ENCODE measurements at places on chromosomes 13 and 19.

DNA sequence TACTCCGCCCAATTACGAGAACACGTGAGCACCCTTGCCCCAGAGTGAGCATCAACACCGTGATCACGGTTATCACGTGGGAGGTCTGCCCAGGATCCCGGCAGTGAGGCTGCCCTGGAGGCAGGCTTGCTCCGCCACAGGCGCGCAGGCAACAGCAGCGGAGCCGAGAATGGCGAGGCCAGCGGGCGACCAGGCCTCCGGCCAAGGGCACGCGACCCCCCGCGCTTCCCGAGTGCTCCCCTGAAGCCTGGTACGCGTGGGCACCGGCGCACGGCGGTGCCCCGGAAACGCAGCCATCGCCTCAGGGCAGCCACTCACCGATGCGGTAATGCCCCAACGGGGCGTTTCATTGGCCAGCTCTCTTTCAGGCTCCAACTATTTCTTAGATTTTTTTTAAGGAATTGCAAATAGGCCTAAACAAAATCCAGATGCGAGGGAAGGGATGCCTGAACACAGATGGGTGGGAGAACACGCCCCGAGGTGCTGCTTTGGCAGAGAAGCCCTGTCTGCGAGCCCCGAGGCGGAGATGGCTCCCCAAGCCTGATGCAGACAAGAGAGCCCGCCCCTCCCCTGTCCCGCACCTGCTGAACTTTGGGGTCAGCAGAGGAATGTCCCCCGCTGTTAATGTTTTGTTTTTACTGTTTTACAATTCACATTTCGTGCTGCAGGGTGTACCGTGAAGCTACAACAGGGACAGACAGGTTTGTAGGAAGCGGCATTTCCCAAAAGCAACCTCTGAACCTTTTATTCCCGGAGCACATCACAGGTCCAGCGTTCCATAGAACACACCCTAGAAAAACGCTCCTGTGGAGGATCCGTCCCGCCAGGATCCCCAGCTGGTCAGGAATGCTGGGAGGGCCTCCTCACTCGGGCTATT lies 132.7 kb downstream of the ZDHHC20 start:
- DNase-seq: peak; percentile 82

- peak; percentile 61 for DNase-seq
Observed at GRCh38 chr19:3336680-3337523, 29.5 kb upstream of the NFIC start.

GRCh38 chr19:29371251-29372090 lies 154.3 kb upstream of the VSTM2B start:
- DNase-seq: peak; percentile 7

DNA sequence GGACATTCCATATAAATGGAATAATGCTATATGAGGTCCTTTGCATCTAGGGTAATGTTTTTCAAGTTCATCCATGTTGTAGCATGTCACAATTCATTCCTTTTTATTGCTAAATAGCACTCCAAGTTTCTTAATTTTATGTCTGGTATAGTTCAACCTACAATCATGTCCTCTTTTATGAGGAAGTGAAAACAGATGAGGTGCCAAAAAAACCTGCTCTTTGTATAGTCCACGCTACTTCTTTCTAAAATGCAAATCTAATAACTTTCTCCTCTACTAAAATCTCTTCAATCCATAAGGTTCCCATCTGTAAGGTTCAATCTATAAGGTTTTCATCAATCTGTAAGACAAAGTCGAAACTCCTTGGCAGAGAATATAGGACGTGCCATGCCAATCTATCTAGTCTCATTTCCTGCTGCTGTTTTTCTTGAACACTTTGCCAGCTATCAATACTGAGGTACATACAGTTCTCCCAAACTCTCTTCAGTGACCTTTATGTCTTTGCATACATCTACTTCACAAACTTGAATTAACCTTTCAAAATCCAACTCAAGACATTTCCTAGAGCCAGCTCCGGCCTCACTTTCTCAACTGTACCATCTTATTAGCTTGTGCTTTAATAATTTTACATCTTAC lies 33.7 kb downstream of the INTS6 start:
- DNase-seq: no peak

- DNase-seq: no peak
Observed at GRCh38 chr13:113874579-113875428, 10.9 kb upstream of the GAS6 start.

- DNase-seq: no peak
Observed at GRCh38 chr19:50500753-50501151, 10.2 kb downstream of the JOSD2 start.

GRCh38 chr19:35228177-35228930 lies at the start of gene FAM187B:
Gene FAM187B, minus strand, starts transcription at chr19:35228739. Its CDS starts 59 bp downstream, at chr19:35228680.
- no peak for DNase-seq

- DNase-seq: no peak
Observed at GRCh38 chr13:79671420-79671819, 190.5 kb downstream of the NDFIP2 start.

DNA sequence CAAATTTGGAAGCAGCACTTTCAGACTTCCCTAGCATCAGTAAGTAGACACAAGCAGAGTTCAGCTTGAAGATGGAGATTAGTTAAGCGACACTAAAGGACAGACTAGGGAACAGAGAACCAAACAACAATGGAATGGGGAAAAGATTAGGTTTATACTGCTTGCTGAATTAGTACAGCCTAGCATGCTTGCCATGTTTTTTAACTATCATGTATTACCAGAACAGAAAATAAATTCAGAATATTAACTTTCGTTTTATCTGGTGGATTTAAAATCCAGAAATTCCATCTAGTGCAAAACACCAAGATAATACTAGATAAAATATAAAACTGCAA lies 451.5 kb upstream of the SLC10A2 start:
- no peak for DNase-seq

GRCh38 chr19:3140667-3141038 lies 4.8 kb downstream of the GNA15 start:
- no peak for DNase-seq

DNA sequence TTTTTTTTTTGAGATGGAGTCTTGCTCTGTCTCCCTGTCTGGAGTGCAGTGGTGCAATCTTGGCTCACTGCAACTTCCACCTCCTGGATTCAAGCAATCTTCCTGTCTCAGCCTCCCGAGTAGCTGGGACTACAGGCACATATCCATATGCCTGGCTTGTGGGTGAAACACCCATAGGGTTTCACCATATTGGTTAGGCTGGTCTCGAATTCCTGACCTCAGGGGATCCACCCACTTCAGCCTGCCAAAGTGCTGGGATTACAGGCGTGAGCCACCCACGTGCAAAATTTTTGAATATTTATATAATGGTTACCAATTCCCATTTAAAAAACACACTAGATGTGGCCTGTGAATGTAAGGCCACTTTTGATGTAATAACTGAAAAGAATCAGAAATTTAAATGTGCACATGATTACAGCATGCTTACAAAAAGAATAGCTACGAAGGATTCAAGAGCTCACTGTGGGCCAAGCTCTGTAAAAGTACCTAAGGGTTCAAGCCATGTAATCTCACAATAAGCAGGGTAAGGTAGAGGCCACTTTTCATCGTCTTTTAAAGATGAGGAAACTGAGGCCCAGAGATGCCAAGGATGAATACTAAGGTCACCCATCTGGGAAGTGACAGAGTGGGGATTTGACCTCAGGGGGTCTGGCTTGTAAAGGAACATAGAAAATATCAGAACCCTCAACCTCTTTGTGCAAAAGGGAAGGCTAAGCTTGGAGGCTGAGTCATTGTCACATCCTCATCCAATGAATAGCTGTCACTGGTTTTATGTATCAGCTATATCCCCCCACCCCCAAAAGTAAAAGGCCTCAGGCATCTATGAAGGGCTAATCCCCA lies 17.8 kb downstream of the TNFSF14 start:
- DNase-seq: no peak

DNA sequence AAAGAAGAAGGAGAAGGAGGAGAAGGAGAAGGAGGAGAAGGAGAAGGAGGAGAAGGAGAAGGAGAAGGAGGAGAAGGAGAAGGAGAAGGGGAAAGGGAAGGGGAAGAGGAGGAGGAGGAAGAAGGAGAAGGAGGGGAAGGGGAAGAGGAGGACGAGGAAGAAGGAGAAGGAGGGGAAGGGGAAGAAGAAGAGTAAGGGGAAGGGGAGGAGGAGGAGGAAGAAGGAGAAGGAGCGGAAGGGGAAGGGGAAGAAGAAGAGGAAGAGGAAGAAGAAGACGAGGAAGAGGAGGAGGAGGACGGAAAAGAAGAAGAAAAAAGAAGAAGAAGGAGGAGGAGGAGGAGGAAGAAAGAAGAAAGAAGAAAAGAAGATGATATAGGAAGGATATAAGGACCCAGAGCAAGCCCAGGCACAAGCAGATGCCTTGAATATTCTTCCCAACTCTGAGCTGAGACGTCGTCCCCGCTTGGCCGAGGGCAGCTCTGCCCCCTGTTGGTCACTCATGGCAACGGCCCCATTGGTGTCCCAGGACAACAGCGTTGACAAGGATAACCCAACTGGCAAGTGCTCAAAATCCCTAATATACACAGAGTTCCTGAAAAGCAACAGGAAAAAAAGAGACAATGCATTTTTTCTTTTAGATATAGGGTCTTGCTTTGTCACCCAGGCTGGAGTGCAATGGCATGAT lies 30.6 kb upstream of the IGSF23 start:
- peak; percentile 70 for DNase-seq

- DNase-seq: peak; percentile 52
Observed at GRCh38 chr13:36673838-36674326, at the start of gene SERTM1. Gene SERTM1, plus strand, starts transcription at chr13:36674020. Its CDS starts 21,059 bp downstream, at chr13:36695079.

GRCh38 chr13:90591260-90591926 lies 756.1 kb upstream of the MIR17HG start:
- no peak for DNase-seq

DNA sequence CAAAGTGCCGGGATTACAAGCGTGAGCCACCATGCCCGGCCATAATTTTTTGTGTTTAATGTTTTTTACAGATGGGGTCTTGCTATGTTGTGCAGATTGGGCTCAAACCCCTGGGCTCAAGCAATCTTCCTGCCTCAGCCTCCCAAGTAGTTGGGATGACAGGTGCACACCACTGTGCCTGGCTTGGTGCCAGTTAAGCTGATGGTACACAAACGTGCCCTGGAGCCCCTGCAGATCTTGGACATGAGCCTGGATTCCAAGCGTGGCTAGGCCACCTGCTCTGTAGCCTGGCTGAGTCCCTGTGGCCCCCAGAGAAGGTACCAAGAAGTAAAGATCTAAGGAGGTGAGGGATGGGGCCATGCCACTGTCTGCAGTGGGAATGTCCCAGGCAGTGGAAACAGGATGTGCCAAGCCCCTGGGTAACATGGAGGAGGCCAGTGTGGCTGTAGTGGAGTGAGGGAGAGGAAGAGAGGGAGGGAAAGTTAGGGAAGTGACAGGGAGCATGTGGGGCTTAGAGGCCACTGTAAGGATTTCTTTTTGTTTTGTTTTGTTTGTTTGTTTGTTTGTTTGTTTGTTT lies 7.0 kb downstream of the PRODH2 start:
- DNase-seq: no peak

DNA sequence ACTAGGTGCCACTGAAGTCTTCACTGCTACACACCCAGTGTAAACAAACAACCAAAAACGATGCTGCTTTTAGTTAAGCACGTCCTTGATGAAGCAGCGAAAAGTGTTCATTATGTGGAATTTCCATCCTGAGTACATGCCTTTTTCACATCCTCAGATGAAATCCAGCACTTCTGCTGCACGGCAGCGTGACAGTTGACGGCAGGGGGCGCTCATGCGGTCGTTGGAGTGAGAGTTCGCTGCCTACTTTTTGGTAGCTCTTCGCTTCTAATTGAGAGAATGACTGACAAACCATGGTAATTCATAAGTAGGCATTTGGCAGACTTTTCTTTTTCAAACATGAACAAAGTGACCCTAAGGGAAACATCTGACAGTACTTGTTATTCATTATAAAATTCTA lies 1124.9 kb downstream of the EFNB2 start:
- DNase-seq: peak; percentile 32

GRCh38 chr13:113837560-113838355 lies 26.1 kb downstream of the GAS6 start:
- DNase-seq: peak; percentile 96

- DNase-seq: no peak
Observed at GRCh38 chr13:68160466-68160865, 930.3 kb upstream of the PCDH9 start.

GRCh38 chr19:43562698-43563241 lies 12.6 kb downstream of the XRCC1 start:
- peak; percentile 73 for DNase-seq

DNA sequence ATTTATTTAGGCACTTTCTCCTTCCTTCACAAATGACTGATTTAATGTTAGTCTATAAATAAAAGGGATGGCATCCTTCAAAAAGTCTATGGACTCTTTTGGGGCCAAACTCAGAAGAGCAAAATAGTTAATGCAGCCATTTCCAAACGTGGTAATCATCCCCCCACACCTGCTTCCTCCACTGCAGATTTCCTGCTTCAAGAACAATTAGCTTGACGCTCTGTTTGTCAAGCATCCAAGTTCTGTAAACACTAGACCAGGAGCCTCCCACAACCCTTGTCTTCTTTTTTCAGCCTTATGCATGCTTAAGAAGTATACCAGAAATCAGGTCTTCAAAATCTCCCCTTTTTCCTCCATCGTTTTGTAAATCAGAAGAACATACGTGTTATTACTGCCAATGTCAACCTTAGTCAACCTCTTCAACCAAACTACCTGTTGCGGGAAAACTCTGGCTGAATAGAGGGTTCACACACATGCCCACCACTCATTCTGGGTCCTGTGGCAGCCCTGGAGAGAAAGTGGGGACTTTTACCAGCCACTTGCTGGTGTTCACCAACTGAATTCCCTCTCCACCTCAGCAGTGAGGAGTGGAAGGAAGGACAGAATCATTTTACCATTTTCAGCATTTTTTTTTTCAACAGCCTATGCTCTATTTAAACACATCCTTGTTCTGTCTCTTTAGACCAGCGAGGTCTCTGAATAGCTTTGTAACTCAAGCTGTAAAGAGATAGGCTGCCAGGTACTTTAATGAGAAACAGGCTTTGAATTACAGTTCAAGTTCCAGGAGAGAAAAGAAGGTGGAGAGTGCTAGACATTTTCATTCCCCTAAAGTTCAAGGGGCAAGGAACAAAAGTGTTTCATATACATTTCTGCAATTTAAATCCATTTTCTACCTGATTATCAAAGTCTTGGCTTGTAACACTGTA lies 39.1 kb downstream of the EFNB2 start:
- no peak for DNase-seq

DNA sequence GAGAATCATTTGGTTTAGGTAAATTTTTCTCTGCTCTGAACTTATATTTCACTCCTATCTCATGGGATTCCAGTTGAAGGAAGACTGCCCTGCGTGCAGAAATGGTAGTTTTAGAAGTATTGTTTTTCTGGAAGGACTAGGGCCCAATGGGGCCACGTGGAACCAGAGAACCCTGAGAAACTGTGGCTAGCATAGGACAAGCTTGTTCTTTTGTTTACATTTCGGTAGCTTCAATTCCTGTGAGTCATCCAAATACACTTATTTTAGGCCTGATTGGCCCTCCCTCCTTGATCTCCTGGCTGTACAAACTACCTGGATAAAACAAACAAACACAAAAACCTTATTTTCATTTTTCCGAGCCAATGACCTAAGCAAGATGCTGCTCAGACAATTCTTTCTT lies 124.0 kb downstream of the ITGBL1 start:
- DNase-seq: no peak

GRCh38 chr13:51557875-51558612 lies 26.2 kb upstream of the WDFY2 start:
- peak; percentile 74 for DNase-seq

- DNase-seq: no peak
Observed at GRCh38 chr13:35780613-35781012, 304.1 kb upstream of the MAB21L1 start.

- DNase-seq: no peak
Observed at GRCh38 chr13:60398907-60399589, 2.0 kb downstream of the TDRD3 start.
